ENCODE measurements at places on chromosomes 11 and 22.

DNA sequence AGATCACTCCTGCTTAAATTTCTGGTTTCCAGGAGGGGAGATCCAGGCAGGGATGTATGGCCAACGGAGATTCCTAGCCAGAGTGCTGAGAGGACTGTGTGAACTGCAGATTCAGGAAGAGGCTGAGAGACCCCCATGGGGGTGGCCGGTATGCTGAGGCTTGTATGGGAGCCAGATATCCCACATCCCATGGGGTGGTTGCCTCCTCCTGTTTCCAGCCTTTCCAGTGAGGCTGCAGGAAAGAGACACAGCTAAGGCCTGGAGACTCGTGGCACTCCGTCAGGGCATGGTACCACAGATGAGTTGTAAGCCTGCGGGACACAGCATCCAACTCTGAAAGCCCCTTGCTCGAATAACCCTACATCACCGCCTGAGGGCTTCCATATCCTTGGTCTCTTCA lies 1.4 kb upstream of the MYOD1 start:
- DNase-seq = no peak

DNA sequence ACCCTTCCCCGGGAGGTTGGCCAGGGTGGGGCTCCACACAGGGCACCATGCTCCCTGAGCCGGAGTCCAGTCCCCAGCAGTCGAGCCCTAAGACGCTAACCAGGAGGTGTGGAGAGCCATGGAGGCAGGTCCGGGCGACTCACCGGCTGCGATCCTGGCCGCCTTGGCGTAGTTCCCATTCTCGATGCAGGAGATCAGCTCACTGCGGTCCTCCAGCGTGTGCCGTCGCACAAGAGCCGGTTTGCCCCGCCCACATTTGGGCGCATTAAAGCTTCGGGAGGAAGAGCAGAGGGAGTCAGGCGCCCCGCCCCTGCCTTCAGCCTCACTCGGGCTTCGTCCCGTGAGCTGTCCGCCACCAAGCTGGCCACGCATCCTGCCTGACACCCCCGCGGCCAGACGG lies 50.8 kb downstream of the BRD1 start:
- DNase-seq = no peak

- DNase-seq = no peak
Measured at GRCh38 chr11:27770576-27770975, 70.3 kb upstream of the BDNF start.

GRCh38 chr11:18419040-18419439 lies 6.9 kb downstream of the LDHC start:
- DNase-seq = no peak

- peak; percentile 10 for DNase-seq
Measured at GRCh38 chr11:69232821-69233743, 60.9 kb upstream of the MYEOV start.

- no peak for DNase-seq
Measured at GRCh38 chr22:46292732-46293131, 3.9 kb upstream of the GTSE1 start.

DNA sequence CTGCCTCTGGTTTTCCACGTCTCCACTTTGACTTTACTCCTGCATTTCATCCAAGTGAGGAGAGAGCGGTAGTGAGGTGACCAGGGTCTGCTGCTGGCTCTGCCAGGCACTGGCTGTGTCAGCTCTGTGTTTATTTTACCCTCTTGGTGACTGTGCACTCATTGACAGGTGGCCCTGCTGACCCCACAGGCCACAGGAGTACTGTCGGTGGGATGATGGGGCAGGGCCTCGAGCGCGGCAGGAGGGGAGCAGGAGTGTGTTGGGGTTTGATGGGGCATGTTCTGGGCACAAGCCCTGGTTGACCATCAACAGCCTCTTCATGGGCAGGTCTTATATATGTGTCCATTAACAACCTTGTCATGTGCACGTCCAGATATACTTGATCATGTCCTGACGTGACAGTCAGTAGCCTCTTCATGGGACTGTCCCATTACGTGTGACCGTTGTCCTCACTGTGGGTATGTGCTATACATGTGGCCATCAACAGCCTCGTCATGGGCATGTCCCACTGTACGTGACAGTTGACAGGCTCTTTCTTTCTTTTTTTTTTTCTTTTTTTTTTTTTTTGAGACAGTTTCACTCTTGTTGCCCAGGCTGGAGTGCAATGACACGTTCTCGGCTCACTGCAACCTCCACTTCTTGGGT lies 31.4 kb upstream of the ACR start:
- no peak for DNase-seq
